NCI-H2107 (cell line): ENCODE measurements at places on chromosomes 11 and 22.

- DNase-seq: no peak
These were observed 390.6 kb downstream of the AASDHPPT start for GRCh38 chr11:106468086-106468485.

DNA sequence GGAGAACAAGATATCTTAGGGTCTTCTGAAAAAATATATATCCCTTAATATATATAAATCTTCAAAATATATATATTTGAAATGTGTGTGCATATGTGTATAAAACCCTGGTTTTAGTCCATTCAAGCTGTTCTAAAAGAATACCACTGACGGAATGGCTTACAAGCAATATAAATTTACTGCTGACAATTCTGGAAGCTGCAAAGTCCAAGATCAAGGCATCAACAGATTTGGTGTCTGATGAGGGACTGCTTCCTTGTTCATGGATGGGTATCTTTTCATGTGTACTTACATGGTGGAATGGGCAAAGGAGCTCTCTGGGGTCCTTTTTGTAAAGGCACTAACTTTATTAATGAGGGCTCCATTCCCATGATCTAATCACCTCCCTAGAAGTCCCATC lies 6.8 kb downstream of the NXPE2 start:
- DNase-seq: no peak

DNA sequence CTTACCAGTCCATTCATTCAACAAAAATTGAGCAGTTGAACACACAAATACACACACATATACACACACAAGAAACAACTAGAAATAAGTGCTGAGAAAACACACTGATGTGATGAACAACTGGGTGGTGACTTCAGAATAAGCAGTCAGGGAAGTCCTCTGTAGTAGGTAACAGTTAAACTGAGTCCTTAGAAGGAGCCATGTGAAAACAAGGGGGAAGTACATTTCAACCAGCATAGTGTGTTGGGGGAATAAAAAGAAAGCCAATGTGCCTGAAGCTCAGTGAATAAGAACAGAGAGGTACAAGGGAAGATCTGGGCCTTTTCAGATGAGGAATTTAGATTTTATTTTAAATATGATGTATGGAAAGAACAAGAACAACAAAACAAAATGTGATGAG lies 6.8 kb upstream of the TMEM123 start:
- DNase-seq: no peak

GRCh38 chr11:6926208-6927029 lies at the start of gene ZNF215:
TSS of gene ZNF215 (plus strand) at chr11:6926426. CDS start at chr11:6932273, 5,847 bp downstream.
- DNase-seq: no peak

DNA sequence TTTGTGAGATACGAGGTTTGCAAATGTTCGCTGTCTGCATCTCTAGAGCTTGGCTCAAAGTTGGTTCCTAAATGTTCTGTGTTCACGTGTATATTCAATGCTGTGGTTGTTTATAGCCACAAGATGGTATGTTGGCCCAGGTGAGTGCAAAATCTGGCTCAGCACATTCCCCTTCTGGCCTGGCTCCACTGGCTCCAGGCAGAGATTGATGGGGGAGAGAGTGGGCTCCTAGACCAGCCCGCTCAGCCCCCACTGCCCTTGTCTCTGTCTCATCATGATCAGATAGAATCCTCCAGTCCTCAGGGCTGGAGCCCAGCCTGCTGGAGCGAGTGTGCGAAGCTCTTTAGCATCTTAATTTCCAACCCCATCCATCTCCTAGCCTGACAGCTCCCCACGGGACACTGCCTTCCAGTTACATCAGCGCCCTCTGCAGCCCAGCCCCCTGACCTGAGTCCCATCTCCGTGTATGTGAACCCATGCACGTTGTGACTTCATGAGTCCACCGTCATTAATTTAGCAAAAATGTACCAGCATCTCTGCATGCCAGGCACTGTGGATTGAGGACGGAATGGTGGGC lies 2.0 kb downstream of the P2RX3 start:
- no peak for DNase-seq

- DNase-seq: no peak
These were observed 3.5 kb downstream of the OR5B12 start for GRCh38 chr11:58438486-58438885.

DNA sequence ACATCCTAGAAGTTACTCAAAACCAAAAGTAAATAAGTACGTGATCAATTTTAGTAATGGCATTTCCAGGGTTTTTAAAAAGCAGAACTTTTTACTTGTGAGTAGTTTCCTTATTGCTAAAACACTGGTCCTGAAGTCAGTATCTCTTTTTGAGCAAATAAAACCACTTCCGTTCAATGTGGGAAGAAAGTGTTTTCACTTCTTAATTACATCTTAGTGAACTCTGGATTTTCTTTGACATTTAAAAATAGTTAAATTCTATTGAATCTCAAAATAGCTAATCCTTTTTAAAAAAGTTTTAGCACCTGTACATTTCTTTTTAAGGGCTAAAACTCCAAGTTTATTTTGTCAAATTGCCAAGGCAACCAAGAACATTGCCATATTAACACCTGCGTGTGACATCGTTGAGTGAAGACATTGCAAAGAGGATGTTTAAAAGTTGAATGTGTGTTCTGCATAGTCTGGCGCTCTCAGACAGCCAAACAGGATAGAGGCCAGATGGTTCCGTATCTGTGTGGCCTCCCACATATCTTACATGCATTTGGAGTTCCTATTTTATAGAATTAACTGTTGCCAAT lies 17.2 kb upstream of the OR5B21 start:
- DNase-seq: no peak

DNA sequence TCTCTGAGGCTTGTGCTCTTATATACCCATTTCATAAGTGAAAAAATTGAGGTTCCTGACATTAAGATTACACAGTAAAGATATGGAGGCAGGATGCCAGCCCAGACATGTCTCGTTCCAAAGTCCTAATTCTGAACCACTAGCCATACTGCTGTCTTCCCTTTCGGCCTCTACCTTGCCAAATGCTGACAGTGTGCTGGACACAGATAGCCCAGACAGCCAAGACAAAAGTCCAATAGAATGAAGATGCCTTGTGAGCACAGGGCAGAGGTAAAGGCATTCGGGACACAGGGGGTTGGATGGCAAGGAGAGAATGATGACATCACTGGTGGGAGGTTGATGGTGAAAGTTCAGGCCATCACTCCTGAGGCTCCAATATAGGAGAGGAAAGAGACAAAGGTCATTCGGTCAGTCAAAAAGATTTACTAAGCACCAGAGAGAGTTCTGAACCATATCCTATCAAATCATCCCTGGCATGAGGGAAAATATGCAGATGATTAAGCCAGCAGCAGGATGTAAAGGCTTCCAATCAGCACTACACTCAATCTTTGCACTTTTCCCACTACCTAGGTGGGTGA lies 174.0 kb upstream of the MTMR2 start:
- no peak for DNase-seq

GRCh38 chr11:121645001-121645400 lies 192.2 kb upstream of the SORL1-AS1 start:
- no peak for DNase-seq

- DNase-seq: no peak
These were observed 77.3 kb downstream of the COMMD9 start for GRCh38 chr11:36211761-36212430.

- no peak for DNase-seq
These were observed 23.5 kb downstream of the DRICH1 start for GRCh38 chr22:23608583-23608982.

GRCh38 chr11:78365381-78365792 lies 52.2 kb downstream of the GAB2 start:
- no peak for DNase-seq

DNA sequence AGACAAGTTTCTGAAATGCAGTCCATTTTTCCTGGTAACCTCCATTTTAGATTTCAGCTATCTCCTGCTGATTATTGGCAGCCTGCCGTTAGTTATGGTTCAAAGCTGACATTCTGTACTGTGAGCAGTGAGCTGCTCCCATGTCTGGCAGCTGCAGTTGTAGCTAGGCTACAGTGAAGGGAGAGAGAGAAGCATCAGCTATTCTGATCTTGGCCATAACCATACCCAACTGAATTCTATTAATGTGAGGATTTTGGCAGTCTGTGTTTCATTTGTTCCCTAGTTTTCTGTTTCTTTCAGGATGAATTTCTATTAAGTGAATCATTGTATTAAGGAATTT lies 33.4 kb downstream of the SIK2 start:
- peak; percentile 5 for DNase-seq

- DNase-seq: no peak
These were observed 8.6 kb upstream of the PIK3IP1 start for GRCh38 chr22:31300896-31301295.

DNA sequence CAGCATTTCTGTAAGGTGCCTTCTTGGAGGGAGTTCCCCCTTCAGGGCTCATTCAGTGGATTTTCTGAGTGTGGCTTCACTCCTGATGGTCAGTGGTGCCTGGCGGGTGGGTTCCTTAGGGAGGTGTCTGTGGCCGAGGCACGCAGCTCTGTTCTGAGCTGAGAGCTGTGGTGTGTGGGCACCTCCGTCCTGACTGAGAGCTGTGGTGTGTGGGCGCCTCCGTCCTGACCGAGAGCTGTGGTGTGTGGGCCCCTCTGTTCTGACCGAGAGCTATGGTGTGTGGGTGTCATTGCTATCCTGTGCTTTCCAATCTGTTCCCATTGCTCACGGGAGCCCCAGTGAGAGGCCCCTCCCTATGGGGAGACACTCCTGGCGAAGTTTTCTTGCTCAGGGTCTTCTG lies 39.8 kb downstream of the MUC6 start:
- DNase-seq: no peak

DNA sequence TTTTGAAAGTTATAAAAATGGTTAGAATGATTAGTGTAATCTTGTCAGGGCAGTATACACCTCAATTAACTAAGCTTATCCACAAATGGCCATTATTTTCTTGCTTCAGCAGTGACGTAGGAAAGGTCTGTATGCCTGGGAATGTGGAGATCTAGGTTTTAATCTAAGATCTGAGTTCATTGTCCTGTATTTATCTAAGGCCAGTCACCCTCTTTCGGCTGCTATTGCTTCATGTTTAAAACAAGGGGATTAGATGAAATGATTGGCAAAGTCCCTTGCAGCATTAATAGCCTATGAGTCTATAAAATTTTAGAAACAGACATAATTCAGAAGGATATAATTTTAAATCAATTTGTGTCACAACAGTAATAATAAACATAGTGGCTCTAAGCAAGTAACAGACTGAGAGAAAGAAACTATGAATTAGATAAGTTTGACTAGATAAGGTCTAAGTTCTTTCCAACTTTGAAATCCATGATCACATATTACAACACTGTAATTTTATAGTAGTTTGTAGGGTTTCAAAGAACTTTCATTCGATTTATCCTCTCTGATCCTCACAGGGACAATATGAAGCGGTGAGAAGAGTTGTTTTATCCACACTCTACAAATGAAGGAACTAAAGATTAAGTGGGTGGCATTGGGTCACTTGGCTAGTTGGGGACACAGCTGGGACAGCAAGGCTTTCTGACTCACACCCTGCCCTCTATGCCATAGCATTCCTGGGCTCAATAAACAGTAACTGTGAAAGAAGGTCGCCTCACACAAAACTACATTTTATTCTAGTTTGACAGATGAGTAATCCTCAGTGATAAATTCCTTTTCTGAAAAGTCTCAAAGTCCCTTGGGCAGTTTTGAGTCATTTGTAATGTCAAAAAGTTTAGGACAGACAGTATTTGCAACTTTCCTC lies 60.6 kb upstream of the RDX start:
- DNase-seq: no peak

DNA sequence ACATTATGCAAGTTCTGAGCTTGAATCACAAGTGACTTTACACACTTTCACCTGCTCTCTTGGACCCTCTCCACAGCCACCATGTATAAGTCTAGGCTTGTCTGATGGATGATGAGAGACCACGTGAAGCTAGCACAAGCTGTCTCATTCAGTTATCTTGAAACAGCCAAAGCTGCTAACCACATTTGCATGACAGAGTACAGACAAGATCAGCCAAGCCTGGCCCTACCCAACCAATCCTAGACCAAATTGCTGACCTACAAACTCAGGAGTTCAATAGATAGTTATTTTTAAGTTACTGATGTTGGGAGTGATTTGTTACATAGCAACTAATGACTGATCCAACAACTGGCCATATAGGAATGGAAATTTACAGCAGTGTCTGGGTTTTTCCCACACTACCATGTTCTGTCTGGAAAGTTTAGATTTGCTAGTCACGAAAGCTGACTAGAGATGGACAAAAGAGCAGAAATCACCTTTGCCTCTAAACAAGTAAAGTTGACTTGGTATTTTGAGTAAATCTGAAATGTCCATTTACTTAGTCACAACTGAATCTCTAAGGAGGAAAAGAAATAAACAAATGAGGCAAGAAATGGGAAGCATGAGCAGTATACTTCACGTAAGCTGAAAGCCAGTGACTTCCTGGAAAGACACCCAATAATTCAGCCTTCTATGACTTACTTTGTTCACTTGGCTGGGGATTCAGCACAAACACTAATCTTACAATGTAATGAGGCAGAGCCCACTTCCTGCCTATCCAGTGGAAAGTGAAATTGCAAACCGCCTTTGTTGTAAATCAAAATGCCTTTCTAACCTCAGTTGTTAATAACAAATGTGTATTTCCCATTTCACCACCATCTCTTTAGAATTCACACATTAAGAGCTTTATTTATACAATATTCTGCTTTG lies 101.7 kb downstream of the FAM181B start:
- no peak for DNase-seq

DNA sequence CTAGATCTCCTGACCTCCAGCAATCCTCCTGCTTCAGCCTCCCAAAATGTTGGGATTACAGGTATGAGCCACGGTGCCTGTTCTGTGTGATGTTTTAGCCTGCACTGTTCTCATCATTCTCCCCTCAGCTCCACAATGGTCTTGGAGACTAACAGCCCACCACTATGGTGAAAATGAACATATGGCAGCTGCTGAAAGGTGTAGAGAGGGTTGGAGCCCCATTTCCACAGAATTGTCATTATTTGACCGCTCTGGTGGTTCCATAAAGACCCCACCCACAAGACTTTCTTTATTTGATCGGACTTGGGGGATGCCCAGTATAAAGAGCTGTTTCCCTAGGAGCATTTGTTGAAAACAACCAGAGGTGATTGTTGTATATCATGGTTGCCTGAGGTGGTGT lies 67.9 kb upstream of the SEPTIN5 start:
- no peak for DNase-seq

DNA sequence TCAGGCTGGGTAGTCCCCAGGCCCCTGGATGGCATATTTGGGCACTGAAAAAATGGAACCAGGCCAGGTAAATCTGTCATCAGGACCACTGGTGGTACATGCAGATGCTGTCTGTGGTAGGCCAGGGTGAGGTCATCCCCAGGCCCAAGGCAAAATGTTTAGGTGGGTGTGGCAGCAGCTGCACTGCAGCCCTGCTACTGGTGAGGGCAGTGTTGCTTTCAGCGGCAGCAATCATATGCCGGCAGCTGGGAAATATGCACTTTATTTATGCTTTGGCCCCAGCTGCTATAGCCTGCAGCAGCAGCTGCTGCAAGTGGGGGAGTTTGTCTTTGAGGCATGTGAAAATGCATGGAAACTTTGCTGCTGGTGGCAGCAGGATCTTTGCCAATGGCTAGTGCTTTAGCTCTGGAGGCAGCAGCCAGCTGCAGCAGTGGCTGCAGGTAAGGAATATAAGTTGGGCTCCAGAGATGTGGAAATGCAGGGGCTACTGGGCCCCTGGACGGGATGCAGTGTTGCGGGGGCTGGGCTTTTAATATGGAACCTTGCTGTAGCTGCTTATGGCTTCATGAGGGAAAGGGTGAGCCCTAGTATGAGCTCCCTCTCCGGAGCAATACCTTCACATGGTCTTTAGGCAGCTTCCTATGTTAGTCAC lies 365.7 kb upstream of the CADM1 start:
- DNase-seq: peak; percentile 7
